ENCODE measurements at places on chromosomes 7 and 10.

GRCh38 chr7:12949060-12949931 is 261.9 kb downstream of the ARL4A start:
- no peak for DNase-seq

- no peak for DNase-seq
Observed at GRCh38 chr7:17130281-17131059, 168.0 kb upstream of the AHR start.

- DNase-seq = no peak
Observed at GRCh38 chr10:43352951-43353350, 18.5 kb upstream of the FXYD4 start.

DNA sequence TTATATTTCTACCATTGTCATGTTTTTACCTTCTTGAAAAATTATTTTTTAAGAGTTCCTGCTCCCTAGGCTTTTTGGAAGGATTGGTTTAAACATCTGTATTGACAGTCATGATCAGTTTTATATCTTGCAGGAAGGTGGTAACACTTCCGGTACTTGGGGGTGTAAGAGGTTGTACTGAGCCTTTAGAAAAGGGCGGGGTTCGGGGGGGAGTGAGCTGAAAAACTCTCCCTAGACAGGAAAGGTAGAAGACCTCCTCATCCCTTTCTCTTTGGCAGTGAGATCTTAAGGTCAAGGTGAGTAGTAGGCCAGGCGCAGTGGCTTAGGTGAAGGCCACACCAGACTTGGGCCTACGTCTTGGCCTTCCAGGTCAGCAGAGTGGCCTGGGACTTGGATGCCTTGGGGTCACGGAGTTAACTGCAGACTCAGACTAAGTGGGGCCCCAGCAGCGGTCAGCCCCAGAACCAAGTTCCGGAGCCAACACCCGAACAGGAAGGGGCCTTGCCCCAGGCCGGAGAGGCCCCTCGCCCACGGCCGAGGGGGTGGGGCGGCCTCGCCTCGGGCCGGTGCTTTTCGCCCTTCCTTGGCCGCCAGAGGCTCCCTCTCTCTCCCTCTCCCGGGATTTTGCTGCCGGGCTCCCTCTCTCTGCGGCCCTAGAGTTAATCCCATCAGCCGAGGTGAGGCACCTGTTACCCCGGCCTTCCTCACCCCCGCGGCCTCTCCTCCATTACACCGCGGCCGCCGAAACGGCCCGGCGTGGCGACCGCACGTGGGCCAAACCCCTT is at the start of gene PPP1R9A:
Gene PPP1R9A (plus strand): TSS at position 569 of the 785 bp plus-strand sequence. CDS start 2,520 bp downstream, outside the sequence.
- no peak for DNase-seq

- DNase-seq = no peak
Observed at GRCh38 chr7:33986951-33987947, 81.9 kb downstream of the BMPER start.

DNA sequence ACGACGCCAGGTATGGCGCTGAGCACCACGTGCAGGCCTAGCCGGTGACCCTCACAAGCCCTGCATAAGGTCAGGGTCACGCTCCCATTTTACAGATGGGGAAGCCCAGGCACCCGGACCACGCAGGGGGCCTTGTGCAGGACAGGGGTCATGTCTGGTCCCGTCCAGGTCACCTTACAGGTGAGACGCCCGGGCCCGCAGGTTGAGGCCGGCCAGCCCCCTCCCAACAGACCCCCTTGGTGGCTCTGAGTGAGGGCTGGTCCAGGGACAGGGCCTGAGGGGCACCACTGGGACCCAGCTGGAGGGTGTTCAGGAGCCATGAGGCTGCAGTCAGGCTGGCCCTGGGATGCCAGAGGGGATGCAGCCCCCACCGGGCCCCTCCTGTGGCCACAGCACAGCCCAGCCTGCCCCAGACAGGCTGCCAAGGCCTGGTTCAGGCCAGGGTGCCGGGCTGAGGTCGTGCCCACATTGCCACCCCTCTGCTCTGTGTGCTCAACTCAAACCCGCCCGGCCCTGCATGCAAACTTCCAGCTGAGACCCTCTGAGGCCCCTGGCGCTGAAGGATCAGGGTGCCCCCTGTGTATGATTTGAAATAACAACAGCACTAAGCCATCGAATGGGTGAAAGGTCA is 69.0 kb downstream of the PWWP2B start:
- no peak for DNase-seq

- DNase-seq = no peak
Observed at GRCh38 chr7:24754906-24755506, 2.3 kb downstream of the GSDME start.
